ENCODE measurements at places on chromosomes 11 and 22.

DNA sequence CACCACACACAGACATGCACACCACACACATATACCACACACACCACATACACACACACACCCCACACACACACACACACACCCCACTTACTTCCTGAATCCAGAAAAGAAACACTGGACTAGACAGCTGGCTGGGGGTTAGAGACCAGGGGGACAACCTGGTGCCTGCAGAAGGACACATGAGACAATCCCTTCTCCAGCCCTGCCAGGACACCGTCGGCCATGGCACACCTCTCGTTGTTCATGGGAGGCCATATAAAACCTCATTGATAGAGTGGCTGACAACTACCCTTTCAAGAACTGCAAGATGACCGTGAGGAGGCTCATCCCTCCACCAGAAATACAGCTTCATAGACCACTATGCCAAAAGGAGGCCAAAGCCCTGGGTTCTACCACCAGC, 54.3 kb downstream of the IGSF9B start:
- no peak for DNase-seq

DNA sequence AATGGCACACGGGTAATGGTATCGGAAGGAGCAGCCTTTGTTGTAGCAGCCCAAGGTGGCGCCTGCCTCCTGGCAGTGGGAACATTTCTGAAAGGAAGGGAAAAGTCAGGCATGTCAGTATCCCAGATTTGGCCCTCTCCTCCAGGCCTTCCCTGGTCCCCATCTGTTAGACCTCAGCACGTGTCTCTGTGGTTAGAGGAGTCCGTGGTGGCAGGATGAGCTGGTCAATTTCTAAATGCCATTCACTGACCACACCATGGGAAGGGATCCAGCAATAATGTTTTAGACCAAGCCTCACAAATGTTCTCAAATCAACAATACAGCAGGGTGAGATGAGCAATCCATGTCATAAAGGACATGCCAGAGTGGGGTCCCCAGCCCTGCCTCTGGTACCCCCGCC, 49.0 kb upstream of the CYP2D6 start:
- DNase-seq: no peak

- no peak for DNase-seq
These were observed 9.9 kb downstream of the APOA4 start for GRCh38 chr11:116813170-116813569.

GRCh38 chr11:119187123-119187892, 2.0 kb downstream of the NHERF4 start:
- DNase-seq: no peak

- DNase-seq: no peak
These were observed 123.6 kb downstream of the CHST1 start for GRCh38 chr11:45541693-45542434.

DNA sequence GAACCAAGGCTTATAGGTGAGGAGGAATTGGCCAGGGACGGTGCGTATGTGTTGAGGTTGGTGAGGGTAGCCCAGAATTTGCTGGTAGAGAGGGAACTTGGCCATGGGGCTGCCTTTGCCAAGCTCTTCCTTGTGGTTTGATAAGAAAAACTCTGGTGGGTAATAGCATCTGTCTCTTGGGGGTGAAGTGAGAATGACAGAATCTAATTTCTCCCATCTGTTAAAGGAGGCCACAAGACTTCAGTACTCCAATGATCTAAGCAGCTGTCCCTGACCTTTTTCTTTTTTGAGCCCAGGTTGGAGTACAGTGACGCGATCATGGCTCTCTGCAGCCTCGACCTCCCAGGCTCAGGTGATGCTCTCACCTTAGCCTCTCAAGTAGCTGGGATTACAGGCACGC, 36.0 kb upstream of the PICK1 start:
- no peak for DNase-seq

DNA sequence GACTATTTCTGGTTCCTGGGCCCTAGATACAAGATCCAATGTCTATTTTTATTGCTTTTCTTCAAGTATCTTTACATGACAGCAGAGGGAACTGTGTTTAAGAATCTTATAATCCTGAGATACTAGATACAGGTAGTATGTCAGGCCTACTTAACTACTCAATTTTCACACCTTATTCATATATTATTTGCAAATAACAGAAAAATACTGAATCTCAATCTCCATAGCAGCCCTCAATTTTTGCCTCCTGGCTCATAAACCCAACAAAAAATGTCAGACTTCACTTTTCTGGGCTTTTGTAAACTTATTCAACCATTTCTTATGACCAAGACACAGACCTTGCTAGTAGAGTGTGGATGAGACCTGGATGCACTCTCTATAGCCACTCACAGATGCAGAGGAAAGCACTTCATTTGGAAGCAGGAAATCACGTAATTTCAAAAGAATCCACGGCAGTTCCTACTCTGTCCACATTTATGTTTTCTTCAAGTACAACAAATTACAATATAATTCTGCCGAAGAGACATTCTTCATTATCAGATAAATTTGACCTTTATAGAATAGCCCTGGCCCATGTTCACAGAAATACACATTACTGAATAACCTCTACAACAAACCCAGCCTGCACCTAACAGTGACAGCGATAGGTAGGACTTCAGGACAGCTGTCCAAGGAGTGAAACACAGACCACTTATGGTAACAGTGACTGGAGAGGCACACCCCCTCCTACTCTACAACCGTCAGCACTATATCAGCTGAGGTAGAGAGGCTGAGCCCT, 62.0 kb upstream of the YPEL1 start:
- DNase-seq: no peak

DNA sequence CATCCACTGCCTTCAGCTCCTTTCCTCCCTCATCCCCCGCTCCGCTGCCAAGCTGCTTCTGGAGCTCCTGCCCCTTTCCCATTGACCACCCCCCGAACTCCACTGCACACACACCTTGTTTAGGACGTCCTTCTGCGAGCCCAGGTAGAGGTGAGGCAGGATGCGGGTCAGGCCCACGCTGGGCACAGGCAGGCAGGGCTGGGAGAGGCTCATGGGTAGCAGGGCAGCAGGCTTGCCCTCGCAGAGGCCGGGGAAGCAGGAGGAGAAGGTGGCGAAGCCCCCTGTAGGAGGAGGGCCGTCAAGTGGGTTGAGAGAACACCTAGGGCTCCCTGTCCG, 13.3 kb downstream of the DUSP8 start:
- DNase-seq: no peak

- peak; percentile 63 for DNase-seq
These were observed 75.9 kb upstream of the PRR5 start for GRCh38 chr22:44625981-44626687.

DNA sequence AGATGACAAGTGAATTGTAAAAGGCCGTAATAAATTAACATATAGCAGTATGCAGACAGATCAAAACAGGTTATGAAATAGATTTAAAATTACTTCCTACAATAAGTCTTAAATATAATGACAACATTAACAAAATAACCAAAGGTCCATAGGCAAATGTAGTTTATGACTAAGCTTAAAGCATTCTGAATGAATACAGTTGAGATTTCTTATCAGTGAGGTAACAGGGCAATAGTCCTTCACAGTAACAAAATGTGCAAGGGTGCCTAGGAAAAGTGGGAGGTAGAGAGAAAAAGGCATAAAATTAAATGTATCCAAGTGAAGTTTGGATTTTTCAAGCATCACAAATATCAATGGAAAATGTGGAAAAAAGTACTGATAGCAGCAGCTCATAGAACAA, 20.9 kb upstream of the P4HA3 start:
- no peak for DNase-seq

DNA sequence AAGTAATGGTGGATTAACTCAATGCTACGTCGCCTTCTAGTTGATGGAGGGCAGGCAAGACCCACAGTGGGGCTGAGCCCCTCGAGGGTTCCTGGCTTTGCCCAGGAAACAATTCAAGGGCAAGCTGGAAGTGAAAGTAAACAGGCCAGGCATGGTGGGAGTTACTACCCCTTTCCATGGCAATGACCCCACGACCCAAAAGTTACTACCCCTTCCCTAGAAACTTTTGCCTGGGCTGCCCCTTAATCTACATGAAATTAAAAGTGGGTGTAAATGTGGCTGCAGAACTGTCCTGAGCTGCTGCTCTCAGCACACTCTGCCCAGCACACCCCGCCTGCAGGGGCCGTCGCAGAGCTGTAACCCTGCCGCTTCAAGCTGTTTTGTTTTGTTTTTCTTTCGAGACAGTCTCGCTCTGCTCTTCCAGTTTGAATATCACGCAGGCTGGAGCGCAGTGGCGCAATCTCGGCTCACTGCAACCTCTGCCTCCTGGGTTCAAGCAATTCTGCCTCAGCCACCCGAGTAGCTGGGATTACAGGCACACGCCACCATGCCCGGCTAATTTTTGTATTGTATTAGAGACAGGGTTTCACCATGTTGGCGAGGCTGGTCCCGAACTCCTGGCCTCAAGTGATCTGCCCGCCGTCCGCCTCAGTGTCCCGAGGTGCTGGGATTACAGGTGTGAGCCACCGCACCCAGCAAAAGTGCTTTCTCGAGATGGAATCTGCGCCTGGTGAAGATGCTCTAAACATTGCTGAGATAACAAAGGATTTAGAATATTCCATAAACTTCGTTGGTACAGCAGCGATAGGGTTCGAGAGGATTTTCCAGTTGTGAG, 5.9 kb upstream of the RNH1 start:
- DNase-seq: no peak

DNA sequence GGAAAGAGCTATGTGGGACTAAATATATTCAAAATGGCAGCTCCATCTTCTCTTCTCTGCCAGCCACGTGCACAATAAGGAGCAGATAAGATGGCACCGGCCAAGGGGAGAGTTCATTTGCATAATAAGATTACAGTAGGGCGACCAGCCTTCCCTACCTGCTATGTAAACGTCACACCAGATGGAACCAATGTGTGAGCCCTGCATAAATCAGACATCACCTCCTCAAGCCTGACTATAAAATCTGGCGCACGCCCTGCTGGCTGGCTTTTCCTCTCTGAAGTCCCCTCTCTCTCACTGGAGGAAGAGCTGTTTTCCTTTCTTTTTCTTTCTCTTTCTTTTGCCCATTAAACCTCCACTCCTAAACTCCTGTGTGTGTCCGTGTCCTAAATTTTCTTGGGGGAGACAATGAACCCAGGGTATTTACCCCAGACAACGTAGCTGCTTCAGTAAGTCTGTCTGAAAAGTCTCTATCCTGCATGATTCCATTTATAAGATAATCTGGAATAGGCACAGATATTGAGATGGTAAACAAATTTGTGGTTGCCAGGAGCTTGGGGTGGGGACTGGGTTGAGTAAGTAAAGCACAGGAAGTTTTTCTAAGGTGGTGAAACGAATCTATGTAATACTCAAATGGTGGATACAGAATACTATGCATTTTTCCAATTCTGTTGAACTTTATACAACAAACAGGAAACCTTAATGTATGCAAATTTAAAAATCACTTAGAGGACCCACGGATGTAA, 670.0 kb upstream of the KIRREL3 start:
- DNase-seq: no peak

GRCh38 chr11:2888266-2888968, 2.8 kb upstream of the CDKN1C start:
- peak; percentile 83 for DNase-seq

- no peak for DNase-seq
These were observed 852 bp downstream of the BUD13 start for GRCh38 chr11:116771935-116772334.

DNA sequence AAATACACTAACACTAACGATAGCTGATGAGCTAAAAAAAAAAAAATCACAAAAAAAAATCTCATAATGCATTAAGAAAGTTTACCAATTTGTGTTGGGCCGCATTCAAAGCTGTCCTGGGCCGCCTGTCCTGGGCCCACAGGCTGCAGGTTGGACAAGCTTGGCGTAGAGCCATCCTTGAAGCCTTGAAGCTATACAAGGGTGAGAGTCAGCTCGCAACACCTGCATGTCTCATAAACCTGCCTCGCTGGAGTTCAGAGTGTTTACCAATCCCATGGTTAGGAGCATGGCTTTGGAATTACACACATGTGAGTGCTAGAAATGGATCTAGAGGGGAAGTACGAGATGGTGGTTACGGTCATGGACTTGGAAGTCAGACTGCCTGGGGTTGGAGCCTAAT, 453.7 kb downstream of the INSC start:
- DNase-seq: no peak

DNA sequence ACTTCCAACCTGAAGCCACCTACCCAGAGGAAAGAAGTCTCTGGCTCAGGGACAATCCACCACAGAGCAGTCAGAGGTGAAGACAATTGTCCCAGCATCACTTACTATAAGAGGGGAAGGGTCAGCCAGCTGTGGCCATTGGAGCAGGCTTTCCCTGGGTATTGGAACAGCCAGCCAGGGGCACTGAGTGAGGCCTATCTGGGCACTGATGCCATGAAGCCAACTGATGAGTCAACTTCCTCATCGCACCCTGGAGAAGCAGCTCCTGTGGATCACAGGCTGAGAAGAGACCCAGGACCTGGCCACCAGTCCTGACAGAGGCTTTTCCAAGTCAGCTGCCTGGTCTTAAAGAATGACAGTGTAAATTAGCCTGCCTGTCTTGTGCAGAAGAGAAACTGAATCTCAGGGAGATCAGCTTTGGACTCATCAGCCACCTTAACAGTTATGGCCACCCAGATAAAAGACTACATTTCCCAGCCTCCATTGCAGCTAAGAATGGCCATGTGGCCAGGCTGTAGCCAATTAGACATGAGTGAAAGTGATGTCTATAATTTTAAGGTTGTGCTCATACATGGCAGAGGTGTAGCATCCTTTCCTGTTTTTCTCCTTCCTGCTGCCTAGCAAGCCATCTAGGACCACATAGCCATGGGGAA, 19.0 kb downstream of the CHST1 start:
- DNase-seq: no peak

GRCh38 chr11:67045314-67045713, 11.3 kb upstream of the RHOD start:
- DNase-seq: no peak

- DNase-seq: no peak
These were observed 7.2 kb upstream of the EHD1 start for GRCh38 chr11:64885367-64886286.

- DNase-seq: no peak
These were observed 3.5 kb downstream of the LRRC56 start for GRCh38 chr11:540583-541432.

- DNase-seq: no peak
These were observed 991.2 kb upstream of the TENM4 start for GRCh38 chr11:80432057-80432456.

GRCh38 chr22:35308480-35309021, 8.9 kb downstream of the TOM1 start:
- DNase-seq: no peak

- no peak for DNase-seq
These were observed 35.2 kb downstream of the SGSM1 start for GRCh38 chr22:24841261-24841660.

DNA sequence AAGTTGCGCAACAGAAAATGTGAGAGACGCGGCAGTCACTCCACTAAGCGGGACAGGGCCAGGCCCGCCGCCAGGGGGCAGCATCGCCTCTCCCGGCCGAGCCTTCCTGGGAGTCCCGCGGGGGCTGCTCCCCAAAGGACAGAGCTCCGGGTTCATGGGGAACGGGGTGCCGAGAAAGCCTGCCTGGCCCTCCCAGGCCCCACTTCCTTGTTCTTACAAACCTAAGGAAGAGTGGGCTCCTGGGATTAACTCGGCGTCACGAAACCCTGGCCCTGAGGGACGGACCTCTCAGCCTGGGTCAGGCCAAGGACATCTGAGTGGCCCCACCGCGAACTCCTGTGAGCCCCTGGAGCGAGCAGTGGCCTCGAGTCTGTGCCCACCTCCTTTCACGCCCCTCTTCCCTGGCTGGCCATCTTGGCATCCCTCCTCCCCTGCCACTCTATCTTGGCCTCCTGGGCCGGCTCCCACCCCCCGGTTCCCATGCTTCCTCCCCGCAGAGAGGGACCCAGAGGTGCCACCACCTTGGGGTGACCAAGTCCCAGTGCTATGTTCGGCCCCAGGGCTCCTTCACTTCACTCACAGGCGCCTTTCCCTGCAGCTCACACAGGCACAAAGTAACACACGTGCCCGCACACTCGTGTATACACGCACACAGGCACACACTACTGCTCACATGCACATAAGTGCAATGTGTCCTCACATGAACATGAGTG, 99.9 kb upstream of the FGF3 start:
- peak; percentile 66 for DNase-seq
